Stimulated activated CD8-positive, alpha-beta memory T cell treated with anti-CD3 and anti-CD28 coated beads, Interleukin-4, amount 100 ng/mL, for 4 hours (primary cell): ENCODE measurements at places on chromosomes 1 and 21.
A peak's percentile ranks its signal among the peaks of the same experiment; 100 is the strongest.

- no peak for DNase-seq
Observed at GRCh38 chr1:239619190-239619589, 232.8 kb downstream of the CHRM3 start.

DNA sequence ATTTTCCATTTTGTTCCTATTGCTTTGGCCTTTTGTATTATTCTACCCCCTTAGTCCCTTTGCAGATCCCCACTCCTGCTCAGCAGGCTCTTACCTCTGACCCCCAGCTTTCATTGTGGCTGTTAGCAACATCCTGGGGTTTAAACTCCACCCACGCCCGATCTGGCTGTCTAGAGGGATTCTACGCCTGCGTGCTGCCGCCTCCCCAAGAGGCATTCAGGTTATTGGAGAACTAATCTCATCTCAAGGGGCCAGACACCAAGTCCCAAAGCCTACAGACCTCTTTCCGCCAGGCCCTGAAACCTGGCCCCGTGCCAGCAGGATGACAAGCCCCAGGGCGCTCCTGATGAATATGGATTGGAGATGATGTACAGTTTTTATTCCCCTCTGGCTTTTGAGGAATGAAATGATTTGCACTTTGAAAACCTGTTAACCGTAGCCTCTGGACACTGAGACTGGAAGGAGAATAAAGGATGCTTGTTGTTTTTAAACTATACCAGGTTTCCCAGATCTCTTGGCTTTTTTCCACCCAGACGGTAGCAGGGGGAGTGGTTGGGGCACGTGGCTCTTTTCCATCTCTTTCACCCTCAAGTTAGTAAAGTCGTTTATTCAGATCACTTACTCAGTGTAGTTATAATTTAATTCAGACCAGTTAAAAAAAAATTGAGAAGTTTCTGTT is 14.5 kb upstream of the IKBKE start:
- no peak for DNase-seq

DNA sequence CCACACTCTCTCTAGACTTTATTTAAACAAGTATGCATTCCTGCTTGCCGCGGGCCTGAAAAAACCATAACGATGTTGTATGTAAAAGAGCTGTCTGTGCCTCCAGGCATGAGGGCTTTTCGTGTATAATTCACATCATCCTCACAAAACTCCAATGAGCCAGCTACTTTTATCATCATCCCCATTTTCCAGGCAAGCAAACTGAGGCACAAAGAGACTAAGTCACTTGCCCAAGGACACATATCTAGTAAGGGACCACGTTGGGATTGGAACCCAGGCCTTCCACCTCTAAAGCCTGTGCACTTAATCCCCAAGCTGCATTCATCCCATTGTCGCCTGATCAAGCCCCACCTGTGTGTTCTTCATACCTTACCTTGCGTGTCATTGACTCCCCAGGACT is 226.9 kb downstream of the KAZN start:
- no peak for DNase-seq

- DNase-seq = no peak
Observed at GRCh38 chr1:147669469-147670318, 630 bp downstream of the ACP6 start.

GRCh38 chr1:10794724-10795275 is 1.6 kb downstream of the CASZ1 start:
- no peak for DNase-seq

DNA sequence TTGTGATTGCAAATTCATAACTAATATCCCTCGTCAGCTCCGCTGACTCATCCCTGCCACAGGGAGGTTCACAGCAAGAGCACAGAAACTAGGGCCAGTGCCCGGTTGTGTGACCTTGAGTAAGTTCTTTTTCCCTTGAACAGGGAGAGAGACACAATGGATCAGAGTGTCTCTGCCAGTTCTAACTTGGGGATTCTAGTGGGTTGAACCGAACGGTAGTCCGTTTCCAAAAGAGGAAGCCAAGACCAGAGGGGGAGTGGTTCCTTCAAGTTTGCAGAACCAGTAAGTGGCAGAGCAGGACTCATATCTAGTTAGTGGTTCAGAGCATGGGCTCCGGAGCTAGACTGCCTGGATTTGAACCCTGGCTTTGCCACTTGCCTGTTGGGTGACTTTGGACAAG is 4.9 kb upstream of the SHISA4 start:
- DNase-seq = no peak

DNA sequence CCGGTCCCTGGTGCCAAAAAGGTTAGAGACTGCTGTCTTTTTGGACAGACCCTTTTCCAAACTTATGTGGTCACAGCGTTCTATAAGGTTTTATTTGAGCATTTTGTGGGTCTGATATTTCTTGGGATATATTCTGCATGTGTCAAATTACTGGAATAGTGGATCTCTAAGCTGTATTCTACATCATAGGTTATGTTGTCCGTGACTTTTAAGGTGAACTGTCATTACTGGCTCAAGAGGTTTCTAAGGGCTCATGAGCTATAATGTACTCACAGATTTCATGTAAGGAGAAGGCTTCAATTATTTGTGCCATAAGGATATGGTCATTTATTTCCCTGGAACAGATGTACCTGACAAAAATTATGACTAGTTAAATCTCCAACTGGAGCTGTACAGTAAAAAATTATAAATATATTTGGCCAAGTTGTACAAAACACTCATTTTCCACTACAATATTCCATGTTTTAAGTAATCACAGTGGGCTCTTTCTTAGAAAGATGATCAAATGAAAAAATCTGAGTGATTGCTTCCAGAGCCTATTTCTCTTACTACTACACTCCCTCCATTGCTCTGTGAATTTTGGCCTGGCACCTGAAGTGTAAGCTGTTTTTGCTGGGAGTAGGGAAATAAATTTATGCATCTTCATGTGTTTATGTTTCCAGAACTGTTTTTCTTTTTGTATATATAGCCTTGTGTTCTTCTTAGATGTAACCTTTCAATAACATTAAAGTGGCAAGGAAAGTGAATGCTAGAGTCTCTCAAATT is 538.1 kb upstream of the ZRANB2 start:
- DNase-seq = no peak

GRCh38 chr1:93604411-93604810 is 77.2 kb downstream of the BCAR3 start:
- no peak for DNase-seq

DNA sequence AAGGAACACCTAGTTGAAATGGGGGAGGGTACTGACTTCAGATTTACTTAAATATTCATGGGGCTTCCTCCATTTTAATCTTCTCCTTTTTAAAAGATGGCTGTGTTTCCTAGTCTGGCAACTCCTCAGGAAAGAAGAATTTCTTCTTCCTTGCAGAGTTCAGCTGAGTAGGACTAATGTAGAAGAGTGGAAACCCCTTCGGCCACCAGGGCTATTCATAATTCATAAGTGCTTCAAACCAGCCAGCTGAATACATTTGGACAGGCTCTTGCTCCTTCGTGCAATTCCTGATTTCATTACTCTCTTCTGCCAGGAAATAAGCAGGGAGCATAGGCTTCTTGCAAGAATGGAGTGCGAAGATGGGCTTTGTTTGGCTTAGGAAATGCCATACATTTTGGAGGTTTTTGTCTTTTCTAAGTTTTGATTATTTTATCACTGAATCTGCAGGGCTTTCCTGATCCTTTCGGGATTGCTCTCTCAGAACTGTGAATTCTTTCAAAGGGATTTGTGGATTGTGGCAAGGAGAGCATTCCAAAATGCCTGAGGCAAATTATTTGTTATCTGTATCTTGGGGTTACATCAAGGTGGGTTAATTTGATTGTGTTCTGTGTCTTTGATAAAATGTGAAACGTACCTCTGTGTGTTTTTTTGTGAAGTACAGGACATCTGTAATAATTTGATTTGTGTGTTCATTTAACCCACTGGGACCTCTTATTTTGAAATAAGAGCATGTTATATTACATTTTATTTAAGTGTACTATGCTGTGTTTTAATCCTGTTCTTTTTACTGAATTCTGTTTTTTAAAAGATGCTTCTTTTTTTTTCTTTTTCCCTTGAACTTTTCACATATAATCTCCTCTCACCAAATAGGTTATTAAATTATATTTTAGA is 179.4 kb upstream of the SGIP1 start:
- no peak for DNase-seq

DNA sequence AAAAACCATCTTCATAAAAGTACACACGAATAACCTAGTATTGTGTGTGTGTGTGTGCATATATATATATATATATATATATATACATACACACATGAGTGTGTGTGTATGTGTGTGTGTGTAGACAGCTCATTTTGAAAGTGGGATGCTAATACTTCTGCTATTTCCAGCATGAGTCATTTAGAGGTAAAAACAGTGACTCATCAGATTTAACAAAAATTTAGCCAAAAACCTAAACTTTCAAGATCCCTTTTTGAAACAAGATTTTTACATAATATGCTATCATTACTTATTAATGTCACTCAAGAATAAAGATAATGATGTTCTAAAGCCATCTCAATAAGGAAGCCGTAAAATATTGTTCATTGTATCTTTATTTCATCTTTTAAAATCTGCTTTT is 35.6 kb upstream of the ADGRL4 start:
- DNase-seq = no peak

DNA sequence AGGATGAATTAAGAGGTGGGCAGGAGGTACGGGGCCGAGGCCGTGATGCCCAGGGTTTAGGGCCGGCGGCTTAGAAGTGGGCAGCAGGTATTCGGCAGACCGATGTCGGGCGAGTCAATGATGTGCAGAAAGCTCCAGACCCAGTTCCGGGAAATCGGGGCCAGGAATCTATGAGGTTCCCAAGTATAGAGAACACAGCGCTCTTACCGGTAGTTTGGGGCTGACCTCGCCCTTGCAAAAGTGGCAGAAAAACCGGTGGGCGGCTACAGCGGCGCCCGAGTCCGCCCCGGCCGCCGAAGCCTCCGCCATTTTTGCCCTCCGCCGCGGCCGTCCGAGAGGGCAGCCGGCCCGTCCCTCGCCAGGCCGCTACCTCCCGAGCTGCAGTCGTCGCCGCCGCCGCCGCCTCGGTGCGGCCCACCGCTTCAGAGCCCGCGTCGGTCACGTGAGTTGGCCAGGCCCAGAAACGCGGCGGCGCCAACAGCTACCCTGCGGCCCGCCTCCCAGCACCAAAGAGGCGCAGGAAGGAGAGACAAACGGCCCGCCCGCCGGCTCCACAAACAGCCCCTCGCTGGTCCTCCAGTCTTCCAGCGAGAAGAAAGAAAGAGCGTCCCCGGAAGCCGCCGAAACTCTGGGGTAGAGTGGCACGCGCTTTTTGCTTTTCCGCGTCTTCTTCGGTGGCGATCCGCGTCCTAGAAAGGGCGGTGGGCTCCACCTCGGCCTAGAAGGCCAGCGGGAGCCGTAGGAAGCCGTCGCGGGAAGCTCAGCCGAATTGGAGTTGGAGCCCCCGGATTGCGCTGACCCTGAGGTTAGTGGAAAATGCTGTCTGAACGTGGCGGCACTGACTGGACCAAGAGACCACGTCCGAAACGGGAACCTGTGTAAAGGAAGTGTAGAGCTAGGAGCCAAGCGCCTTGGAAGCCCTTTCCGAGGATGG is at the start of the genes POLR3C and RNF115:
TSS of gene POLR3C (plus strand) at position 636 of the 934 bp plus-strand sequence. CDS start 1,577 bp downstream, outside the sequence.
TSS of gene RNF115 (minus strand) at position 531 of the 934 bp plus-strand sequence. CDS start at position 309, 222 bp downstream.
- DNase-seq = peak; percentile 71

DNA sequence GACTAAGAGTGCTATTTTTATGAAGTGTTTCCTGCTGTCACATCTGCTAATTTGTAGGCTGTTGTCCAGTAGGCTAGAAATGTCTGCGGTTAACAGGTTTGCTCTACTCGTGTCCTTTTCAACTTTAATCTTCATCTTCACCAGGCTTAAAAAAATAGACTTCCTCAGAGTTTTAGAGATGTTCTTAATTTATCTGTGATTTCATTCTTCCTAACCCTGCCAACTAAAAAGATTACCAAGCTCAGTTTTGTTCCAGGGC is 66.8 kb downstream of the SASS6 start:
- no peak for DNase-seq

DNA sequence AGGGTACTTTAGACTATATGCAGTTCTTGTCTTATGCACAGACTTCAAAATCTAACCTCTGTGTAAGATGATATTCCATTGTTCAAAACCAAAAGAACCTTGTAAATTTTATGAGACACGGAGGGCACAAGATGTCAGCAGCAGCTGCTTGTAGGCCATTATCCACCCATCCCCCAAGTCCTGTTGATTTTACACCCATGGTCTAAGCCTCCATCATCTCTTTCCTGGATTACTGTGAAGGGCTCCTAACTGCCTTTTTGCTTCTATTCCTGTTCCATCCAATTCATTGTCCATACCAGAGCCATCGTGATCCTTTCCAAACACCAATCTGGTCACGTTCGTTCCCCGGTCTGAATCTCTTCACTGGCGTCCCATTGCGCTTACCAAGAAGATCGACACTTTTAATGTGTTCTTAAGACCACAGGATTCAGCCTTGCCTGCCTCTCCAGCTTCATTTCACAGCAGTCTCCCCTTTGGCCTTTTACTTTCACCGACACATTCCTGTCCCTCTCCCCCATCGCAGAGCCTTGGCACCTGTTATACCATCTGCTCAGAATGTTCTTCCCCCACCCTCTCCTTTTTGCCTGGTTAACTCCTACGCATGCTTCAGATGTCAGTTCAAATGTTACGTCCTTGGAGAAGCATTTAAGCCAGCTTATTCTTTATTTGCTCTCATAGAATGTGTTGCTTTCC is 107.3 kb upstream of the POU3F1 start:
- DNase-seq = no peak

DNA sequence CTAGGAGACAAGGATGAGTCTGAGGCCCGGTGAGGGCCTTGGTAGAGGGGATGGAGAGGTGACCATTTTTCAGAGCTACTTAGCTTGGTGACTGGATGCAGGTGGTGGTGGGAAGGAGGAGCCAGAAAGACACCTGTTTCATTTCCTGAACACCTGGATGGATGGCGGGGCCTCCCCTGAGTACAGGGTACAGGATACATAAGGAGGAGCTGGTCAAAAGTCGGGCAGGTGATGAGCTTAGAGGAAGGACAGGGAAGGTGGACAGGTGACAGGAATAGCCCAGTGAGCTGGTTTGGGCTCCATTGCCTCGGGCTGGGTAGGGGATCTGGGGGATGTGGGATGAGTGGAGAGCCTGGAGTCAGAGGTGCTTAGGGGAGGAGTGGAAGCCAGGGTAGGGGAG is 6.3 kb downstream of the FAAH start:
- DNase-seq = no peak

DNA sequence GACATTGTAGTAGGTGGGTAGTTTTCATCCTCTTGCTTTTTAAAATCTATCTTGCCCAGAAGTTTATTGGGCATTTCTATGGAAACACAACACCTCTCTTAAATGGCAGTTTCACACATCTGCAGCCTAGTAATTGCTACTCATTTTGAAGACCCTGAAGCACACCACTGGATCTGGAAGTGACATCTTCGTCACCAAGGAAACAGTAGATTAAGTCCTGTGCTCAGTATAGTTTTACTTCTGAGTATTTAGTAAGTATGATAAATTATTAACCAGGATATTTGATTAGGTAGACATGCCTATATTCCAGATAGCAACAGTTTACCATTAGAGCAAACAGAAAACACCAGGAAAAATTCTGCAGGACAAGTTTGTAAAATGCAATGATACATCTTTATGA is 48.7 kb downstream of the UCK2 start:
- no peak for DNase-seq
